ENCODE measurements at places on chromosomes 13 and 19. TPM values are rescaled to one million over a fixed set of nuclear protein-coding genes. Genes with fewer than 3 reads are reported as not detected.
A peak's percentile ranks its signal among the peaks of the same experiment; 100 is the strongest.

- H3K27ac ChIP-seq = peak overlapping the region; percentile 82
- peaks cover 16% of the 10 kb centered on the region for H3K4me1 ChIP-seq
- no peaks in the 10 kb centered on the region for H3K27me3 ChIP-seq
- peak; percentile 61 for DNase-seq
Measured at GRCh38 chr19:3034656-3035541, 5.8 kb upstream of the TLE2 start.

ELSPBP1 gene
- total RNA-seq = not detected

- peaks cover 14% of the 10 kb centered on the region for H3K36me3 ChIP-seq
- no peaks in the 10 kb centered on the region for H3K27me3 ChIP-seq
- no peak for DNase-seq
Measured at GRCh38 chr19:18282021-18282787, 782 bp upstream of the JUND start.

TGFB1 gene
- 152 TPM for total RNA-seq

GRCh38 chr13:66543780-66544179, 686.4 kb downstream of the PCDH9 start:
- no peaks in the 10 kb centered on the region for H3K36me3 ChIP-seq
- H3K27me3 ChIP-seq = no peaks in the 10 kb centered on the region
- no peaks in the 10 kb centered on the region for H3K4me1 ChIP-seq
- no peak overlapping the region for H3K4me3 ChIP-seq
- DNase-seq = no peak

Measured in CD8-positive, alpha-beta memory T cell (primary cell).